NCI-H1694 (cell line): ENCODE measurements at places on chromosomes 2 and 18.

- peak; percentile 28 for DNase-seq
These were observed at the start of gene TACR1 for GRCh38 chr2:75199428-75200011. Gene TACR1 (minus strand): TSS chr2:75199520. CDS start chr2:75198934, 586 bp downstream.

GRCh38 chr2:211766689-211767088, 771.9 kb downstream of the ERBB4 start:
- DNase-seq = no peak

GRCh38 chr18:5524660-5525059, 19.1 kb downstream of the EPB41L3 start:
- DNase-seq = no peak

- no peak for DNase-seq
These were observed 878.4 kb downstream of the CPS1 start for GRCh38 chr2:211434773-211435172.

DNA sequence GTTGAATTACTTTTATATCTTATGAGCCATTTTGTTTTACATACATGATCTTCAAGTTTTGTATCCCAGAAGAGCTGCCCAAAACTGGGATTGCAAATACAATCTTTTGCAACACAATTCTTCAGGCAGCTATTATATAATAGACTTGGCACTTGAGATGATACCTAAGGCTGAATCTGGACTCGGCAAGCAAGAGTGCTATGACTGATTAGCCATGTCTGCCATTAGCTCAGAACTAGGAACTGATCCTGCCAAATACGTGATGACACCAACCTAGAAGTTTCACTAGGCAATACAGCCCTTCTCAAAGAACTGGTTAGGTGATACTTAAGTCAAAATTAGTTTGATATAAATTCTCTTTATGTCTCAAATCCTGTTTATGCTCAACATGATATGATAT, 619.6 kb downstream of the CPS1 start:
- DNase-seq = no peak

DNA sequence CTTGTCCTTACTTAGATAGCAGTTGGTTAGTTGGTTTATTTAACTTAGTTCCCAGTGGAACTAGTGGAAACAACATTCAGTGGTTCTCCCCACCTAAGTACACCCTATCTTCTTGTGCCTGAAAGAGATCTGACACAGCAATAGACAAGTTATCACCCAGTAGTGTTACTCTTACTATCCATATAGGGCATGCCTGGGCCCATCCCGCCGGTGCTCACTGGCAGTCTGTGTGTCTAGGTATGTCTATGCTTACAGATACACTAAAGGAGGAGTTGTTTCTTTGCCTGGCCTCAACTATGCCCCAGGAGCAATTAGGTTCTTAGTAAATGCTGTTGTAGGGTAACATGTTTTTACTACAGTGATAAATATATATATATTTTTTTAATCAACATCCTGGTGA, 12.0 kb upstream of the NRP2 start:
- DNase-seq = no peak

DNA sequence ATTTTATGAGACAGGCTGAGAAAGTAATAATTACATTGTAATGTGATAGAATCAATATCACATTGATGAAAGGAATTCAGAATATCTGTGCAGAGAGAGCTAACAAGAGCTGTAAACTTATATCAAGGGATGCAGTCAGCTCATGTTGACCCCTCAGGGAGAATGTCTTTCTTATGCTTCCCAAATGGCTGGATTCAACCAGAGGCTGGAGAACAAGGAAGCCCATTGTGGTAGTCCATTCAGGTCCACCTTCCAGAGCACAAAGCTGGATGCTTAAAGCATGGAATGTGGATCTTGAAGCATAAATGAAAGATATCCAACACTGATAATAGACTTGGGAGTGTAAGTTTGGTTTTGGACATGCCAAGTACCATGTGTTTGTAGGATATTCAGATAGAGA, 220.0 kb downstream of the FIGN start:
- DNase-seq = no peak

DNA sequence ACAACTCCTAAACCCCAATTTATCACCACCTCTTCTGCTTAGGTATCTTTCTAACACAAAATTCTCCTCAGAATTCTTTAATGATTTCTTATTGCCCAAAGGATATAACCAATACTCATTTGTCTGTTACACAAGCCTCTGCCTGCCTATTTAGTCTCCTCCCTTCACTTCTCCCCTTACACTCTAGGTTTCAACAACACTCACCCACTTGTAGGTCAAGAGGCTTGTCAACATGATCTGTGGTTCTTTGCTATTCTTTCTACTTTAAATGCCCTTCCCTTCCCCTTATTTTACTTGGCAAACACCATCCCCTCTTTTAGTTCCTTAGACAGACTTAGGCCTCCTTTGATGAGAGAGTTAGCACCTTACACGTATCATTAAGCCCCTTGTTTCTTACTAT, 69.0 kb upstream of the C2orf15 start:
- DNase-seq = no peak

- peak; percentile 95 for DNase-seq
These were observed 141.6 kb upstream of the CYP1B1 start for GRCh38 chr2:38217401-38218188.

- DNase-seq = no peak
These were observed 25.8 kb downstream of the XDH start for GRCh38 chr2:31388736-31389135.

DNA sequence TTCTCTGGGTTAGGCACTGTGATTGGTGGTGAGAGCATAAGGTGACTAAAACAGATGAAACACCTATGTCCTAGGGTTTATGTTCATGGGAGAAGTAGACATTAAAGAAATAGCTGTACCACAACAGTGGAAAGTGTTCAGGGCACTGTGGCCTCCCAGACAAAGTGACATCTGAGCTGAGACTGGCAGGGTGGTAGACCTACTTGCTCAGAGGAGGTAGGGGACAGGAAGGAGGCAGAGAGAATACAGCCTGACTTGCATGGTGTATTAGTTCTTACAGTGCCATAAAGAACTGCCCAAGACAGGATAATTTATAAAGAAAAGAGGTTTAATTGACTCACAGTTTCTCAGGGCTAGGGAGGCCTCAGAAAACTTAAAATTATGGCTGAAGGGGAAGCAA, 82.6 kb downstream of the MAPRE2 start:
- DNase-seq = no peak

GRCh38 chr2:142875010-142875409, 2.5 kb upstream of the KYNU start:
- DNase-seq = no peak
